Omental fat pad (tissue), 4 donors: ENCODE measurements at places on chromosomes 11 and 22. TPM values are rescaled to one million over a fixed set of nuclear protein-coding genes. Genes with fewer than 3 reads are reported as not detected.

DNA sequence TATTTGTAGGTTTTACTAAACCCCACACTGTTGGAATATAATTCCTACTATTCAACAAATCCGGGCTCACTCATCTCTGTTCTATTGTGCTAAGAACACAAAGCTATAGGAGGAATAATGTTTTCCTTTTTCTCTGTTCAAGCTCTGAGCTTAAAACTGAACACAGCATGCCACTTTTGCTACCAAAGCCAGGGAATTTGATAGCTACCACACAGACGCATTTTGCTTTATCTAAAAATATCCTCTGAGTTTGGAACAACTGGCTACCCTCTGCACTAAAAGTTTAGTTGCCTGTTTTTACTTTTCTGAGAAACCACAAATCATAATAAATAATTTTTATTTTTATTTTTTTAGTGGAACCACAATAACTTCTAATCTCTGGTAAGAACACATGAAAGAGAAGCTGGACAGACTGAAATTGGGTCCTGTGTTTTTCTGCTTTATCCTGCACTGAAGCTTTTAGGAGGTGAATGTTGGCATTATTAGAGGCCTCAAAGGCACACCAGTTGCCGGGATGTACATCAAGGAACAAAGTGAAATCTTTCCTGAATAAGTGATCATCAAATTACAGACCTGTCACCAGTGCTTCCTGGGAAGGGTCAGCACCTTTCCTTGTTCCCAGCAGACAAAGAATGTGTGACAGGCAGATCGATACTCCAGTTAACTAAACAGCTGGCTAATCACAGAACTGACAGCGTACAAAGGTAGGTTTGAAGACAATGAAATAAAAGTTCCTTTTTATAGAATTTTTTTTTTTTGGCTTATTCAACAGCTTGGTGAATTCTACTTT is 523.2 kb upstream of the TENM4 start:
- DNase-seq: no peak

The GLYATL1B gene
- total RNA-seq: not detected

The DAGLA gene
- 1.4 TPM for total RNA-seq

DNA sequence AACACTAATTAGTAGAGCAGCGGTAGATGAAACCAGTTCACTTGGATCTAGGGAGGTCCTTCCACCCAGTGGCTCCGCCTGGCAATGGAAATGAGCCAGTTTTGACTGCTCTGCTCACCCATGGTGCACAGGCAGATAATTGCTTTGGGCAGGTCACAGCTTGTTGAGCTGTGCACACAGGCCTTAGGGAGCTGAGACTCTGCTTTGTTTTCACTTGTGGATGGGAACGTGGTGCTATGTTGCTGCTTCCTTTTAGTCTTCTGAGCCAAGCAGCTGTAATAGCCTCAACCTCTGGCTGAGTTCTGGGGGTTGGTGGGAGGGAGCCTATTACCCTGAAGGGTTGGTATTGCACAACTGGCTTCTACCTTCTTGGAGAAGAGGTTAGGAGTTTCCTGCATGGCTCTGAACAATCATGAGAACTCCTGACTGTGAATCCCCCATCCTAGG is 262.3 kb upstream of the MTNR1B start:
- DNase-seq: no peak

DNA sequence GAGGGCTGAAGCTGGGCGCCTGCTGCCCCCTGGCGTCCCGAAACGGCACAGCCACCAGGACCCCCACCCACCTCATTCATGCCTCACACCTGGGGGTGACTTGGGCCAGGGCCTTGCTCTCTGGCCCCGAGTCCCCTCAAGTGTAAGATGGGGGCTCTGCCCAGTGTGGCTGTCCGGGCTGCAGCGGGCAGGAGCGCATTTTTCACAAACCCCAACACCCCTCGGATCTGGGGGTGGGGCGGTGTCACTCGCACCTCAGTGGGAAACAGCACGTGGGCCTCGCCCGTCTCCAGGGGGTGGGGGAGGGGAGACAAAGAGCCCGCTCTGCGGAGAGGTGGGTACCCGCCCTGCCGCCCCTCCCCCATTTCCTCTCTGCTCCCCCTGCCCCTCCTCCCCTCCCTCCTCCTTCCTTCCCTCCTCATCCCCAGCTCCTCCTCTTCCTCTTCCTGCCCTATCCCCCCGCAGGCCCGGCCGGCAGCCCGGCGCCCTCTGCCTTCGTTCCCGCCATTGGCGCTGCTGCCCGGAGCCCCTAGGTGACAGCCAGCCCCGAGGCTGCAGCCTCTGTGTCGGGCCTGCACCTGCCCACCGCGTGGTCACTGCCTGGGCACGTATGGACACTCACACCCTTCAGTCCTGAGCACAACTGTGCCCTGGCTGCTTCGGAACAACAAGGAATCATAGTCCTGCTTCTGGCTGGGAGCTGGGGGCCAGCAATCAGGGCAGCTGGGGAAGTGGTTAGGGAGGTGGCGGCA is 6.8 kb upstream of the CDKN1C start:
- DNase-seq: no peak

DNA sequence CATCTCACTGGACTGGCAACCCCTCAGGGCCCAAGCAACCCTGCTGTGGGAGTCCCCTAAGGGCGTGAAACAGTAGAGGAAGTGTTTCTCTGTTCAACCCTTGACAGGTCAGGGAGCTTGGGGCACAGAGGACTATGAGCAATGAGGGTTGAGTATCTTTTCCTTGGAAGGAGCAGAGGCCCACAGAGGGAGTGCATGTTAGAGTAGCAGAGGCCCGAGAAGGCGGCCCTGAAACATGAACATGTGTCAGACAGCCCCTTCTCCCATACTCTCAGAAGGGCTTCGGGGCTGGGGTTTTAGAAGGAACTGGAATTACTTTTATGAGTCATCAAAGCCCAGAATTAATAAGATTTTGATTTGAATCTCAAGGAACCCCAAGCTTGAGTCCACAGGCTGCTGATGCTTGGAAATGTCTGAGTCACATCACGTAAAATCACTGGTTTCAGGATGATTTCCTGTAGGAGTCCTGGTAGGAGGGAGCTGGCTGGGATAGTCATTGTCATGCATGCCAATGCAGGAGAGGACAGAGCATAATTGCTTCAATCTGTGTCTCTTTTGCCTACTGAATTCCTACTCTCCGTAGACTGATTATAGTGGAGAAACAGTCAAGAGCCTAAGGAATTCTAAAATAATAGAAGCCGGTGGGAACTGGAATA is 22.6 kb downstream of the C11orf71 start:
- DNase-seq: no peak

The MISFA gene
- total RNA-seq: not detected

- no peak for DNase-seq
Observed at GRCh38 chr11:117171007-117171403, 7.5 kb upstream of the SIDT2 start.

The KLHL35 gene
- 1.8 TPM for total RNA-seq

The RFPL1 gene
- total RNA-seq: not detected

The VSIG2 gene
- total RNA-seq: 2.0 TPM

The KCNE3 gene
- 8.9 TPM for total RNA-seq

The FAM227A gene
- total RNA-seq: 7.3 TPM

DNA sequence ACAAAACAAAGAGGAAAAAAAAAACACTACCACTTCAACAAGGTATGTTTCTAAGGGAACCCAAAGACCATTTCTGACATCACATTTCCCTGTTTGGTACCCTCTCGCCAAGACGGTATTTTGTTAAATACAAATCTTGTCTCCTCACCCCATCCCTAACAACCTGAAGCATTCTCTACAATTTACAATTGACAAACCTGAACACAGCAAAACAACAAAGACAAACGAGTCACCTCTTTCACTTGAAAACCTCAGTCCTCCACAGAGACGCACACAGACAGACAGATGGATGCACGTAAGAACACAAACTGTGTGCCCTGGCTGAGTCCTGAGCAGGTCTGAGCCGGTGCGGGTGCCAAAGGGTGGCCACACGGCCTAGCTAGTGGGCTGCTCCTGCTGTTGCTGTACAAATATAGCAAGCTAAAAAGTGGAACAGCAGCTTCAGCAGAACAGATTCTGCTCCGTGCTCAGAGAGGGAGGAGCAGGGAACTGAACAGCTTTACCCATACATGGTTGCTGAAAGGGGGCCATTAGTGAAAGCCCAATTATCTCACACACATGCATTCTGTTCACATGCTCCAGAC is 28.5 kb downstream of the CELF1 start:
- no peak for DNase-seq

The H19 gene
- 569 TPM for total RNA-seq

The OR5P2 gene
- not detected for total RNA-seq

GRCh38 chr11:70585236-70585545 is 186.9 kb downstream of the CTTN start:
- DNase-seq: no peak

- no peak for DNase-seq
Observed at GRCh38 chr11:118314988-118315411, 10.5 kb downstream of the CD3E start.

- peak; percentile 29 for DNase-seq
Observed at GRCh38 chr11:133134314-133135173, 397.8 kb downstream of the OPCML start.

DNA sequence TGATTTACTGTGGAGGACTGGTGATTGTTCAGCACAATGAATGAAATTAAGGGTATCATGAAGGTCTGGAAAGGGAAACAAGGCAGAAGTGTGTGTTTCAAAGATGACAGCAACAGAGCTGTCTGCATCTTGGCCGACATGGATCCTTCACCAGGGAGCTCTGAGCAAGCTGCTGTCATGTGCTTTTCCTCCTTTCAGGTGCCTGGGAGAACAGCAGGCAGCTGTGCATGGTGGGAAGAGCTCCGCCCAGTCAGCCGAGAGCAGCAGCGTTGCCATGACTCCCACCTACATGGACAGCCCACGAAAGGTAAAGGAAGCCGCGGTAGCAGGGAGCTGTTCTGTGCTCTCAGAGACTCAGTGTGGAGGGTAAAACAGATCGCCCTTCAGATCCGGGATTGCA is 87.1 kb upstream of the YWHAH start:
- no peak for DNase-seq

The TESMIN gene
- total RNA-seq: 0.38 TPM

The HDHD5 gene
- 34.1 TPM for total RNA-seq

The VSIG10L2 gene
- not detected for total RNA-seq

- DNase-seq: no peak
Observed at GRCh38 chr11:24056051-24056450, 440.8 kb upstream of the LUZP2 start.

- peak; percentile 33 for DNase-seq
Observed at GRCh38 chr11:6200975-6201374, 2.0 kb downstream of the OR52W1 start.

- DNase-seq: no peak
Observed at GRCh38 chr22:38162881-38163843, 18.5 kb downstream of the PLA2G6 start.

GRCh38 chr11:104105155-104105554 is 58.8 kb downstream of the PDGFD start:
- no peak for DNase-seq

- DNase-seq: no peak
Observed at GRCh38 chr11:118688851-118689502, 9.5 kb upstream of the TREH start.

DNA sequence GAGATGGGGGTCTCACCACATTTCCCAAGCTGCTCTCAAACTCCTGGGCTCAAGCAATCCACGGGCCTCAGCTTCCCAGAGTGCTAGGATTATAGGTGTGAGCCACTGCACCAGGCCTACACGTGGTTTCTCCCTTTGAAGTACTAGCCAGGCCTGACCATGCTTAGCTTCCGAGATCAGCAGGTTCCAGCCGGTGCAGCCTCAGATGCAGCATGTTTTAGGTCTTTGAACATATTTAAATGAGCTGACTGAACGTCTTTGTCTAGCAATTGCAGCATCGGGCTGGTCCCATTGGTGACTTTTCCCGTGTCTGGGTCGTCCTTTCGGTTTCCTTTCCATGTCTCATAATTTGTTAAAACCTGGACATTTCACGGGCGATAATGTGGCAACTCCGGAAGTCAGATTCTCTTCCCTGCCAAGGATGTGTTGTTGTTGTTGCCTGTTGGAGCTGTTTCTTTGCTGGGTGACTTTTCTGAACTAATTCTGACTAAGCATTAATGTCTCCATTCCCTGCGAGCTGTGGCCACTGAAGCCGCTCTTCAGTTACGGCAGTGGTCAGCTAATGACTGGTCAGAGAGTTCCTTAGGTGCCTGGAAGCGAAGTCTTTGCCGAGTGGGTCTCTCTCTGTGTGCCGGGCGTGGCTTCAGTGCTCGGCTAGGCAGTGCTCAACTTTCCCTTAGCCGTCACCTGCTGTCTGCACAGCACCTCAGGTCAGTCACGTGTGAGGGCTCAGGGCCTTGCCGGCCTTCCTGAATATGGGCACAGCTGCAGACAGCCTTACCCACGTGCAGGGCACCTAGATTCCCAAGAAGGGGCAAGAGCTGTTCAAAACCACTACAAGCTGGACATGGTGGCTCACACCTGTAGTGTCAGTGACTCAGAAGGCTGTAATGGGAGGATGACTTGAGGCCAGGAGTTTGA is 3.8 kb upstream of the CYP2D6 start:
- DNase-seq: no peak

The YPEL4 gene
- total RNA-seq: 1.5 TPM

GRCh38 chr22:28904211-28904896 is 21.0 kb downstream of the ZNRF3 start:
- no peak for DNase-seq

DNA sequence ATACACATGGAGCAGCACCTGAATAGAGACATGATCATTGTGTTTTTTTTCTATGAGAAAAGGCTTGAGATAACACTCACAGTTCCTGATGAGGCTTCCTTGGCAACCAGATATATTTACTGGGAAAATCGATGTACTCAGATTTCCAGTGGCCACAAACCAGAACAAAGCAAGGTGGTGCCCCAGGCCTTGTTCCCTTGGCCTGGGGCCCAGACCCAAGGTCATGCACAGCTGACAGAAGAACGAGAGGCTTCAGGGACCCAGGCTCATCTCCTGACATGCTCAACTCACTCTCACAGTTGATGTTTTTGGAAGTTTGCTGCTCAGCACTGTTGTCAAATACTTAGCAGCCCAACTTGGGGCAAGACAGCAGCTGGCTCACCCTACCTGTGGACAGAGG is 281.8 kb downstream of the NTM start:
- DNase-seq: no peak

DNA sequence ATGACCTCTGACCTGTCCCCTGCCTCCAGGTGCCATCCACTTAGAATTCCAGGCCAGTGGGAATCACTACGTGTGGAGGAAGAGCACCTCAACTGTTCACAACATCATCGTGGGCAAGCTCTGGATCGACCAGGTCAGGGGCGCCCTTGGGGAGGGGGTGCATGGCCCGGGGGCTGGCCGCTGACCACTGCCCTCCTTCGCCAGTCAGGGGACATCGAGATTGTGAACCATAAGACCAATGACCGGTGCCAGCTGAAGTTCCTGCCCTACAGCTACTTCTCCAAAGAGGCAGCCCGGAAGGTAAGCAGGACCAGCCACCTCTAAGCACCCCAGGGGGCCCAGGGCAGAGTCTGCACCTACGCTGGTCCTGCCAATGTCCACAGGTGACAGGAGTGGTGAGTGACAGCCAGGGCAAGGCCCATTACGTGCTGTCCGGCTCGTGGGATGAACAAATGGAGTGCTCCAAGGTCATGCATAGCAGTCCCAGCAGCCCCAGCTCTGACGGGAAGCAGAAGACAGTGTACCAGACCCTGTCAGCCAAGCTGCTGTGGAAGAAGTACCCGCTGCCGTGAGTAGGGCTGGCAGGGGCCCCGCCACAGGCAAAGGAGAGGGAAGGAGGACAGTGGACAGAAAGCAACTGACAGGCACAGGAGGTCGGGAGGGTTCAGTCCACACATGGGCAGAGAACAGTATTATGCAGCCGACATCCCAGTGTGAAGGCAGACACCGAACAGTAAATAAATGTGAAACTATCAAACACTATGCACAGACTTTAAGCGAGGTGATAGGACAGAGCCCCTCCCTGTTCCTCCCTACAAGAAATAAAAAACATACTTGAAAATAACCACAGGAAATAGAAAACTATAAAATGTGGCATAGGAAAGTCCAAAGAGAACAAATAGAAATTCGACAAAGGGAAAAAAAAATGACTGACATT is 74.9 kb downstream of the MORC2 start:
- no peak for DNase-seq

GRCh38 chr22:49727881-49728569 is 99.6 kb downstream of the BRD1 start:
- no peak for DNase-seq
